Naive thymus-derived CD8-positive, alpha-beta T cell (primary cell): ENCODE measurements at places on chromosomes 6 and 20. TPM values are rescaled to one million over a fixed set of nuclear protein-coding genes. Genes with fewer than 3 reads are reported as not detected.

GRCh38 chr6:71300561-71301168 lies 12.1 kb downstream of the OGFRL1 start:
- H3K4me3 ChIP-seq, result no peak overlapping the region
- no peak for DNase-seq
- peaks cover 35% of the 10 kb centered on the region for H3K36me3 ChIP-seq
- no peaks in the 10 kb centered on the region for H3K27me3 ChIP-seq
- no peaks in the 10 kb centered on the region for H3K4me1 ChIP-seq

Gene MEI4
- total RNA-seq, result 0.14 TPM

DNA sequence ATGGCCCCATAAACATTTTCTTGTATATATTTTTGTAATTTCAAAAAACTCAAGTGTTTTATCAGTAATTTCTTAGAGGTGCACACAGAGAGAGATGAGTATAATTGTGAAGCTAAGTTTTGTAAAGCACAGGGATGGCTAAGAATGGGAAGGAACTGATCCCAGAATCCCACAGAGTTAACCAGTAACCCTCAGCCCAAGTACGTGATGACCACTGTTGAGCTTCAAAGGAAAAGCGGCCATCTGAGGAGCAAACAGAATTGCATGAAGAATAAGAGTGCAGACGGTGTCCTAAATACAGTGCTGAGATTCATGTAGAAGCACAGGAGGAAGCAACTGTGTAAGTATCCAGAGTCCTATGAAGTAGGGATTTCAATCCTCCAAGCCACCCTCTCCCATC lies 28.1 kb upstream of the HLA-C start:
- H3K36me3 ChIP-seq, result no peaks in the 10 kb centered on the region
- no peak for DNase-seq
- H3K27me3 ChIP-seq, result peaks cover 15% of the 10 kb centered on the region
- H3K4me3 ChIP-seq, result no peak overlapping the region

Gene NELFCD
- total RNA-seq, result 92.4 TPM

Gene SNHG17
- 78.2 TPM for total RNA-seq

Gene METTL24
- total RNA-seq, result 2.0 TPM

GRCh38 chr20:40808936-40809335 lies 119.9 kb upstream of the MAFB start:
- no peak overlapping the region for H3K4me3 ChIP-seq
- H3K27ac ChIP-seq, result no peak overlapping the region
- no peak for DNase-seq
- H3K27me3 ChIP-seq, result peaks cover 11% of the 10 kb centered on the region
- no peaks in the 10 kb centered on the region for H3K4me1 ChIP-seq
- no peaks in the 10 kb centered on the region for H3K36me3 ChIP-seq

DNA sequence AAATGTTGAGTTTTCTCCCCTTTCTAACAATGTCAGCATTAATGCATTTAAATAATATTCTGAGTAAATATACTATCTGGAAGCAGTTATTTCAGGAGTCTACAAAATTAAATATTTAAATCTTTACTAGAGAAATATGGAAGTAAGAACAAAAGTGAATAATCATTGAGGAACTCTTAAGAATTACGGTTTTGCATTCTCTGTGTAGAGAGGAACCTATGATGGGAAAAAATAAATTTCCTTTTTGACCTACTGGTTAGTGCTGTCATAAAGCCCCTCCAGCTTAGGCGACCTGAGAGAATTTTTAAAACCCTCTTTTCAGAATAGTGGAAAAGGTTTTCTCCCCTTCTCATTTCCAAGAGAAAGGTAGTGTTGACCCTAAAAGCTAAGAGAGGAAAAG lies 64.8 kb downstream of the ATXN1 start:
- DNase-seq, result no peak
- no peaks in the 10 kb centered on the region for H3K36me3 ChIP-seq
- peaks cover 78% of the 10 kb centered on the region for H3K4me1 ChIP-seq
- no peak overlapping the region for H3K27ac ChIP-seq
- no peaks in the 10 kb centered on the region for H3K27me3 ChIP-seq
- no peak overlapping the region for H3K4me3 ChIP-seq

- H3K36me3 ChIP-seq, result no peaks in the 10 kb centered on the region
- H3K27me3 ChIP-seq, result no peaks in the 10 kb centered on the region
- H3K27ac ChIP-seq, result no peak overlapping the region
- no peak overlapping the region for H3K4me3 ChIP-seq
- no peak for DNase-seq
- H3K4me1 ChIP-seq, result no peaks in the 10 kb centered on the region
Measured at GRCh38 chr20:8385247-8385646, 253.2 kb downstream of the PLCB1 start.

GRCh38 chr6:101454106-101454676 lies 60.7 kb downstream of the GRIK2 start:
- no peaks in the 10 kb centered on the region for H3K36me3 ChIP-seq
- H3K4me1 ChIP-seq, result no peaks in the 10 kb centered on the region
- DNase-seq, result no peak
- no peaks in the 10 kb centered on the region for H3K27me3 ChIP-seq

GRCh38 chr6:15783484-15783883 lies 120.7 kb upstream of the DTNBP1 start:
- no peak overlapping the region for H3K4me3 ChIP-seq
- DNase-seq, result no peak
- H3K27ac ChIP-seq, result no peak overlapping the region
- no peaks in the 10 kb centered on the region for H3K27me3 ChIP-seq
- H3K36me3 ChIP-seq, result no peaks in the 10 kb centered on the region
- no peaks in the 10 kb centered on the region for H3K4me1 ChIP-seq

DNA sequence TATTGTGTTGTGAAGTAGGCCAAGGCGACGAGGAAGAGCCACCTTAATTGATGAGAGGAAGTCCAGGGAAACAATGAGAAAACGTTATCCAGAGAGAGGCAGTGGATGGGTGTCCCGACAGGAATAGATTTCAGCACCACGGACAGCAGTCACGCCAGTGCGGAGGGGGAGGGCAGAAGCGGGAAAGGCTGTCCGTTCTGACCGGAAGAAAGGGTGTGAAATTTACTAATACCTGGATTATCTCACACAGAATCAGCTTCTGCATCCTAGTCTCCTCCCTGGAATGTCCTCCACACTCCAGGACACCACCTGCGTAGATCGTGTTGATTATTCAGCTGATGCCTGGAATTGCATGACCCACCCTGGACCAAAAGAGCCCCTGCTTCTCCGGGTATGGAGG lies 7.4 kb upstream of the BPIFA3 start:
- peaks cover 4% of the 10 kb centered on the region for H3K4me1 ChIP-seq
- peaks cover 28% of the 10 kb centered on the region for H3K27me3 ChIP-seq
- no peak overlapping the region for H3K27ac ChIP-seq
- DNase-seq, result peak; percentile 21

DNA sequence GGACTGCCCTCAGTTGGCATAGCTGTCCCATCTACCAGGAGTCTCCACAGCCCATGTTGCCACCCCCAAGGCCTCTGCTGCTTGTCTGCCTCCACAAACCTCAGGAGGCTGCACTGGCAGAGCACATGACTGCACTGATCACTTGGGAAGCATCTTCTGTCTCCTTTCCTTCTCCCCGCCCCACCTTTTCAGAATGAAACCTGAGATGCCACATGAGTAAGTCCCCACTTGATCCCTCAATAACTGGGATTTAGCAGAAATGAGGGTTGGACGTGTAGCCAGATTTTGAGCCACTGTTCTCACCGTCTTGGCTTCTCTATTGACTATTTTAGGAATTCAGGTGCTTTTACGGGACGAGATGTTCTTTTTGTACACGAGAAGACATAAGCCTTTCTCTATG lies 328.4 kb downstream of the CDC5L start:
- no peak overlapping the region for H3K27ac ChIP-seq
- DNase-seq, result no peak
- H3K4me1 ChIP-seq, result no peaks in the 10 kb centered on the region
- no peak overlapping the region for H3K4me3 ChIP-seq
- H3K36me3 ChIP-seq, result no peaks in the 10 kb centered on the region

GRCh38 chr6:144211160-144211559 lies 60.8 kb downstream of the STX11 start:
- peaks cover under 1% of the 10 kb centered on the region for H3K36me3 ChIP-seq
- no peak overlapping the region for H3K27ac ChIP-seq
- DNase-seq, result no peak
- peaks cover 14% of the 10 kb centered on the region for H3K27me3 ChIP-seq
- H3K4me1 ChIP-seq, result peaks cover 15% of the 10 kb centered on the region

DNA sequence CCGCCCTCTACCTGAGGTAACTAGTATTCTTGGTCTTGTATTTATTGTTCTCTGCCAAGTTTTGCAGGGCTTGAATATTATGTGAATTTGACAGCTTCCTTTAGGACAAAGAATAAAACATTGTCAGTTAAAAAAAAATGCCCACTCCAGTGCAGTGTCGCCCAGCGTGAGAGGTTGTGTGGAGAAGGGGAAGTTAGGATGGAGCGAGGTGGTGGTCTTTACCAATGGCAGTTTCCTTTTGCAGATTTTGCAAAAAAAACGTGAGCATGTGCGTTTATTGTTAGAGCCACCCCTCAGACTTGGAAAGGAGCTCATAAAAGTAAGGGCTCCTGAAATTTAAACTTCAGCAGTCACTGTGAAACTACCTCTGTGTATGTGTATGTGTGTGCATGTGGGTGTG lies 28.3 kb downstream of the UST start:
- peaks cover 5% of the 10 kb centered on the region for H3K4me1 ChIP-seq
- H3K36me3 ChIP-seq, result no peaks in the 10 kb centered on the region
- no peaks in the 10 kb centered on the region for H3K27me3 ChIP-seq
- no peak overlapping the region for H3K4me3 ChIP-seq
- H3K27ac ChIP-seq, result no peak overlapping the region

- H3K27ac ChIP-seq, result peak overlapping the region; percentile 94
- peaks cover 7% of the 10 kb centered on the region for H3K36me3 ChIP-seq
- H3K4me3 ChIP-seq, result peak overlapping the region; percentile 79
Measured at GRCh38 chr6:158568549-158568948, 8.7 kb downstream of the TMEM181 start.

Gene MOCS1
- total RNA-seq, result 3.4 TPM

DNA sequence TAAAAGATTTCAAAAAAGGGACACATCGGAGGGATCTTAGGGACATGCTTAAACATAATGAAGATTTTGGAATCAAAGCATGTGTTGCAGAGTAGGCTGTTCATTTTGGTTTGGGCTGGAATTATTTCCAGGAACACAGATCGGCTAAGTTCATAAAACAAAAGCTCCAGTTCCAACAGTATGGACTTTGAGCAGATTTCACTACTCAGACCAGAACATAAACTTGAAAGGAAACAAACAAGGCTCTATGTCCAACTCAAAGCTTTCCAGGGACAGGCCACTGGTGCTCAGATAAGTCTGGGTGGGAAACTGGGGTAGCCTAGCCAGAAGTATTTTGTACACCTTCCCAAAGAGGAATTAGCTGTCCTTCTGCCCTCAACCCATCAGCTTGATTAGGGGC lies 51.2 kb upstream of the GMPR start:
- H3K36me3 ChIP-seq, result no peaks in the 10 kb centered on the region
- no peaks in the 10 kb centered on the region for H3K27me3 ChIP-seq
- no peak overlapping the region for H3K27ac ChIP-seq
- H3K4me1 ChIP-seq, result peaks cover 11% of the 10 kb centered on the region

Gene NRSN1
- not detected for total RNA-seq

DNA sequence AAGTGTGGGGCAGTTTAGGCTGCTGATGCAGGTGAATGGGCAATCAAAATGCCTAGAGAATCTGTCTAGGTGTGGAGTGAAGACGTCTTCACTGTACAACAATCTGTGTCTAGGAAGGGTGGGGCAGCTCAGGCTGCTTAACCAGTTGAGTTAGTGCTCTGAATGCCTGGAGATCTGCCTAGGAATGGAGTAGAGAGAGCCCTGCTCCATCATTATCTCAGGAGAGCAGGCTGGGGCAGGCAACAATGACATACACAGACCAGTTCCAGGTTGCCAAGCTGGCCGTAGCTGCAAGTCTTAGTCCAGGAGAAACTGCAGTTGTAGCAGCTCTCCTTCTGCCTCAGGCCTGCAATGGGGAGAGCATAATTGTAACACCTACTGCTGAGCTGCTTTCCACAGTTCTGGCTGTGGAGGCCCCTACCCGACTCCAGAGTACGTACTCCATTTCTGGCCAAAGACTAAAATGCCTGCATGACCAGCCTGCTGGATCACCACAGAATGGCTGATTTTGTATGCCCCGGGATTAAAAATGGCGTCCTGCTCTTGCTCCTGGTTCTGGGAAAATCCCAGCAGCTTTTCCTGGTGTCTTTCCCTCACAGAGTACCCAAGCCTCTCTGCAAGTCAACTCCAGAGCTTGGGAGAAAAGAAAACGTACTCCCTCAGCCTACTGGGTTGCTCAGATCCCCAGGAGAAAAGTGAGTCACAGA lies 545.4 kb downstream of the ADGRB3 start:
- H3K27ac ChIP-seq, result no peak overlapping the region
- no peaks in the 10 kb centered on the region for H3K27me3 ChIP-seq
- no peak for DNase-seq
- no peaks in the 10 kb centered on the region for H3K36me3 ChIP-seq
- H3K4me1 ChIP-seq, result no peaks in the 10 kb centered on the region

GRCh38 chr20:24981790-24982189 lies 10.8 kb downstream of the APMAP start:
- no peak overlapping the region for H3K27ac ChIP-seq
- no peak for DNase-seq
- peaks cover 55% of the 10 kb centered on the region for H3K36me3 ChIP-seq
- H3K4me1 ChIP-seq, result peaks cover 57% of the 10 kb centered on the region
- no peak overlapping the region for H3K4me3 ChIP-seq
- H3K27me3 ChIP-seq, result no peaks in the 10 kb centered on the region

Gene RFX6
- total RNA-seq, result not detected

GRCh38 chr6:6191476-6191875 lies 129.0 kb downstream of the F13A1 start:
- no peak for DNase-seq
- no peak overlapping the region for H3K27ac ChIP-seq
- H3K36me3 ChIP-seq, result peaks cover 8% of the 10 kb centered on the region
- no peaks in the 10 kb centered on the region for H3K4me1 ChIP-seq
- H3K27me3 ChIP-seq, result peaks cover 36% of the 10 kb centered on the region

Gene OPRM1
- total RNA-seq, result not detected

Gene DDX39B
- total RNA-seq, result 679 TPM

DNA sequence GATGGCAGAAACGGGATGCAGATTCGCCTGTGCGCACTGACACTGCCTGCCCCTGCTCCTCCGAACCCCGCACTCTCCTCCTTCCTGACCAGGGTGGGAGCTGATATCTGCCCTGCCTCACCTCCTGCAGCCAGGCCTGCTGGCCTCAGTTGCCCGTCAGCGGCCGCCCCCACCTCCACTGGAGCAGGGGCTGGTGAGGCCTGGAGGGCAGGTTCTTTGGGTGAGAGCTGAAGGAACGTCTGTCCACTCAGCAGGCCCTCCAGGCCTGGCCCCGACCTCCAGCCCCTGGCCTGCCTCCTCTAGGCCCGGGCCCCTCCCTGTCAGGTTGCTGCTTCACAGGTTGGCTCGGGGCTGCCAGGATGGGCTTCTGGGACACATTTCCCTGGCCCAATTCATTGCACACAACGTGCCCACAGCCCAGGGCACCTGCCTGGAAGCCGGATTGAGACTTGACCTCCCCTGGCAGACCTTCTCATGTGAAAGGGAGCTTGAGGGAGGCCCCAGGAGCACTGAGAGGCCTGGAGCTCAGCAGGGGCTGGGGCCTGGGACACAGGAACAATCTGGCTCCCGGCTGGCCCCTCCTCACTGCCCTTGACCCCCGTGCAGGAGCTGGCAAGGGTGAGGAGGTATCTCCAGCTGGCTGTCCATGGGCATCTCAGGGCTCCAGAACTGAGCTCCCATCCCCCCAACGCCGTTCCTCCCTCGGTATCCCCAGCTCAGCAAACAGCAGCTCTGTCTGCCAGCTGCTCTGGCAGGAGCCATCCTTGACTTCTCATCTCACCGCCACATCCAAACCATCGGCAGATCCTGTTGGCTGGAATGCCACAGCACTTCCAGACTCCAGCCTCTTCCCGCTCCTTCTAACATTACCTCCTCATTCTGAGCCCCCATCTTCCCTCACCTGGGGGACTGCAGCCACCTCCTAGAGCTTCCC lies 39.5 kb downstream of the SPDEF start:
- no peak overlapping the region for H3K4me3 ChIP-seq
- DNase-seq, result no peak
- H3K4me1 ChIP-seq, result no peaks in the 10 kb centered on the region
- no peaks in the 10 kb centered on the region for H3K27me3 ChIP-seq

Gene FAM217A
- not detected for total RNA-seq
